T47D (cell line): ENCODE measurements at places on chromosomes 6 and 20.

DNA sequence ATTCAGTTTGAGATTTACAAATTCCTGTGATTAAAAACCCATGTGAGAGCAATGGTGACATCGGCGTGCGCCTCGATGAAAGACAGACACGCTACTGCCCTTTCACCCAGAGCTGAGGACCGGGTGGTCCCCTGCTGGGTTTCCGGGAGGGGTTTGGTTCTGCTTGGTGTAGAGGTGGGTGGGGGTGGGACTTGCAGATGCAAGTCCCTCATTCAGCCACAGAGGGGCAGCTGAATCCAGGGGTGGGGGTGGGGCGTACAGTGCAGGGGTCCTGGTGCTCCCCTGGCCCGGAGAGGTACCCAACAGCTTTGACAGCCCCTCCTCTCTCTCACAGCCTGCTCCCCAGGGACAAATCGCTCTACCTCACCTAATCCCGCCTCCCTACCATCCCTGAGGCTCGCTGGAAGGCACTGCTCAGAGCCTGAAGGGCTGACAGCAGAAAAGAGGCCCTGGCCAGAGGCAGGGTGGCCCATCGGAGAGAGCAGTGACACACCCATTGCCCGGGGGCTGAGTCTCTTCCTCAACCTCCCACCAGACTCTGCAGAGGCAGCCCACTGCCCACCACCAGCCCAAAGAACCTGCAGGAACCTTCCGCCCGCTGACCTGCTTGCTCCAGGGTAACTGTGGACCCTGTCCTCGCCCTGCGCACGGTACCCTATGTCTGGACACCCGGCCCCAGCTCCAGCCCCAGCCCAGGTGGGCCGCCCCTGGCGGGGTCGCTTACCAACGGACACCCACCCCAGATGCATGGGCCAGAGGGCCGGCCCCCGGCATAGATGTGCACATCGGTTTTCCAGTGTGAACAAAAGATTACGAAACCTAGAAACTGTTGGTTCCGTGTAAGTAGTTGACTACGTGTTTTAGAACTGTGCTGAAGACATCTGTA, 118.4 kb downstream of the JPH2 start:
- DNase-seq: no peak

- no peak for DNase-seq
These were observed 231.2 kb upstream of the FKBP1C start for GRCh38 chr6:62980093-62980492.

- DNase-seq: no peak
These were observed 212.3 kb downstream of the ERMARD start for GRCh38 chr6:169963581-169964297.

DNA sequence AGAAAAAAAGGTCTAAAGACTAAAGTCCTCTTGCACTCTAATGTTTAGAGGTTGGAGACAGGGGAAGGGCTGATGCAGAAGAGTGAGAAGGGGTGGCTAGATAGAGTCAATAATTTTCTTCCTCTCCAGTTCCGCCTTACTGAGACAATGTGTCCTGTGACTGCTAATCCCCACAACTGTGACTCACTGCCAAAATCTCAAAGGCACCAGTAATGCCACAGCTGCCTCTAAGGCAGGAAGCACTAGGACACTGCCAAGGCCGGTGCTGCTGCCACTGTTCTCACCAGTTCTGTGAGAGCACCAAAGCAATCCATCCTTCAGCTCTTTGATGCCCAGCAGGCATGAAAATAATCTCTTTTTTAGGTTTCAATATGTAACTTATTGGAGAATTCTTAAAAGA, 701.9 kb upstream of the MAP3K7 start:
- no peak for DNase-seq

DNA sequence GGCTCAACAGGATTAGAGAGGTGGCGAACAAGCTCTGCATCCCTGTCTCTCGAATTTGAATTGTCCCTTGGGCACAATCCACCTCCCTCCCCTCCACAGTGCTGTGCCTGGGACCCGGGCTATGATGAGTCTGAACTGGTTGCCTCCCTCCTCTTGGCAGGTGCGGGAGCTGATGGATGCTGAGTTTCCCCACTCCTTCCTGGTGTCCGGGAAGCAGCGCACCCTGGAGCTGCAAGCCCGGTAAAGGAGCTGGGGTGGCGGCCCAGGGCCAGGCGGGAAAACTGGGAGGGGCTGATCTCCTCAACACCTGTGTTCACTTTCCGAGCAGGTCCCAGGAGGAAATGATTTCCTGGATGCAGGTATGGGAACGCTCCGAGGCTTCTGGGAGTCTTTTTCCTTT, 14.9 kb downstream of the FGD2 start:
- peak; percentile 47 for DNase-seq

DNA sequence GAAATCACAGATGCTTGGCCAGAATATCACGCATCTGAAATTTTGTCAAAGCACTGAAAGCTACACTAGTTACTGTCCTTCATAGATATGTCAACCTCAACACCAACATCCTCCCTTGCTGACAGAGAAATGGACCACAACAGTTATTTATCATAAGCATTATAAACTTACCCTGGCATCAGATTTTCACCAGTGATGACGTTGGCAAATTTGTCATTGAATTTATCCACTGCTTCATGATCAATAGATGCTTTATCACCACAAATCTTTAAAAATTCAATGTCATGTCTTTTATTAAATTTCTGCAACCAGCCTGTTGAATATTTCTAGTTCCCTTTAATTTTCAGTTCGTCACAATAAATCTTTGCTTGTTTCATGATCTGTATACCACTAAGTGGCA, 205.7 kb downstream of the GJA1 start:
- no peak for DNase-seq

DNA sequence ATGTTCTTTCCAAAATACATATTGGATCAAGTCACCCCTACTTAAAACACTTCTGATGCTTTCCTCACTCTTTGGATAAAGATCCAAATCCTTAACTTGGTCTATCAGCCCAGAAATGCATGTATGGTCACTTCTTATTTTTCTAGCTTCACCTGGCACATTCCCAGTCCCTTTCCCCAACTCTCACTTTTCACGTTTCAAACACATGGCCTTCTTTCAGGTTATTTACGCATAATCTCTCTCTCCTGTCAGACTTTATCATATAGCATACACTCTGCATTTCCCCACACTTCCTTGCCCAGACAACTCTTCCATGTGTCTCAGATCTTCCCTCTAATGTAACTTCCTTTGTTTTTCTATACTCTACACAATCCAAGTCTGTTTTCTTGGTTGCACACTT, 12.8 kb downstream of the PHIP start:
- DNase-seq: no peak

DNA sequence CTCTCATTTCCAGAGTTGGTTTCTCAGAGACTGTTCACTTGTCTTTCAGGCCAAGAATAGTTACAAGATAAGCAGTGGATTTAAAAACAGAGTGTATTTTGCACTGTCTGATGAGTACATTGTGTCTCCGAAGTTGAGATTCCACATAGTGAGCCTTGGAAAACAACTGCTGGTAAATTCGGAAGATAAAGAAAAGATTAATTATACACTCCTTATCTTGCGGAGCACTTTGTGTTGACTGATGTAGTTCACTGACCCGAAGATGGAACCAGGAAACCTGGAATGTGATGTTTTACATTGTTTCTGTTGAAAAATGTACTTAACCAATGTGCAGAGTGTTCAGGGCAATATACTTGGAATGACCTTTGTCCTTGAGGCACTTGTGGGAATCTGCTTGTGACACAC, 51.0 kb downstream of the ANKS1A start:
- DNase-seq: no peak

- no peak for DNase-seq
These were observed 21.7 kb upstream of the TAGAP start for GRCh38 chr6:159066483-159066882.

GRCh38 chr20:61133611-61134010, 118.5 kb upstream of the CDH4 start:
- no peak for DNase-seq

DNA sequence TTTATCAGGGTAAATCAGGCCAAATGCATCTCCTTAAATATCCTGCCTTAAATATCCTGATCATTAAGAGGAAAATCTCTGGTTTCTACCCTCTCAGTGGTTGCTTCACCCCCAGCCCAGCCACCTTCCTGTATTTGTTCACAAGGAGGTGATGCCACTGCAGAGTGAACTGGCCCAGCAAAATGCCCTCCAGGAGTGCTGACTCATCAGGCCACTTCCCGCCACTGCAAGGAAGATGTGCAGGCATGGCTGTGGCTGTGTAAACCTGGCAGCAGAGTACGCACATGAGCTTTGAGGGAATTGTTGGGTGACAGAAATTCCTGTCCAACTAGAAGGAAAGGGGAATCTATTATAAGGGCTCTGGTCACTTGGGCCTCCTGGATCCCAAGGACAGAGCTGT, 13.8 kb downstream of the NQO2 start:
- DNase-seq: no peak

- no peak for DNase-seq
These were observed 112.7 kb downstream of the ZNF217 start for GRCh38 chr20:53480913-53481312.

- DNase-seq: no peak
These were observed 16.5 kb upstream of the TINAG start for GRCh38 chr6:54291738-54292137.

DNA sequence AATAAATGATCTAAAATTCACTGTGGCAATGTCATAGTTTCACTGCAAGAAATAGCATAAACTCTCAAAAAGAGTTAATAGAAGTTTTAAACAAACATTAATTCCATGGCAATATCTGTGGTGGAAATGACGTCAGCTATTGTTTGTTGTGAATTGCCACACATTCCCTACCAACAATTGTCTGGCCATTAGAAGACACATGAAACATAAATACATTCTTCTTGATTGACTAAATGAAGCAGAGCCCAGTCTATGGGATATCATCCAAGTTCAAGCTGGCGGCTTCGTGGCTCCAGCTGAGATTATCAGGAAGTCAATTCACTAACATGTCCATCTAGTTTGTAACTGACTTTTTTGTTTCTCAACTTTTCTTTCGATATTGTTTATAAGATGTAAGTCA, 369.0 kb downstream of the ARHGAP18 start:
- no peak for DNase-seq

DNA sequence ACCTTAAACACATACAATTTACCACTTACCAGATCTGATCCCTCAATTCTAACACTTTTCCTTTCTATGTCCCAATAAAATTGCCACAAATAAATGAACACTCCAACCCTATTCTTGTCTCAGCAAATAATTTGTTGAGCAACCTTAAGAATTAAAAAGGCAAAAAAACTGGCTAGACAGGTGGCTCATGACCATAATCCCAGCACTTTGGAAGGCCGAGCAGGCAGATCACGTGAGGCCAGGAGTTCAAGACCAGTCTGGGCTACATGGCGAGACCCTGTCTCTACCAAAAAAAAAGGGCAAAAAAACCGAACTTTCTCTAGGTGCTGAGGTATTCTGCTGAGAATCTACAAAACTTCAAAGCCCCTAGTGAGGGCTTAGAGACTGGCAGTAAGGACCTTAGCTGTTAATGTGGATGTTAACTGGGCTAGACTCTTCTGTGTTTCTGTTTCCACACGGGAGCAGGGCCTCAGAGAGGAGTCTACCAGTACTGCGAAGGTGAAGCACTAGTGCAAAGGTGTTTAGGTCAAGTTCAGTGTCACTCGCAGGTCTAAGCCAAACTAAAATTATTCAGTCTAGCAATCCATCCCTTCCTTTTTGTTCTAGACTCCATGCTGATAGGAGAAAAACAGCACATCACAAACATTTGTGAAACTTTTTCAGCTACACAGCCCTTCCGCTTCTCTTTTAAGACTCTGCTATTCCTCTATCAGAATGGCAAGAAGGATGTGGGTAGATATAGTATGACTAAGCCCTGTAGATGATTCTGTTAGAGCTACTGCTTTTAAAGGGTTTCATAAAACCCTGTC, 2.6 kb downstream of the FASTKD5 start:
- no peak for DNase-seq

DNA sequence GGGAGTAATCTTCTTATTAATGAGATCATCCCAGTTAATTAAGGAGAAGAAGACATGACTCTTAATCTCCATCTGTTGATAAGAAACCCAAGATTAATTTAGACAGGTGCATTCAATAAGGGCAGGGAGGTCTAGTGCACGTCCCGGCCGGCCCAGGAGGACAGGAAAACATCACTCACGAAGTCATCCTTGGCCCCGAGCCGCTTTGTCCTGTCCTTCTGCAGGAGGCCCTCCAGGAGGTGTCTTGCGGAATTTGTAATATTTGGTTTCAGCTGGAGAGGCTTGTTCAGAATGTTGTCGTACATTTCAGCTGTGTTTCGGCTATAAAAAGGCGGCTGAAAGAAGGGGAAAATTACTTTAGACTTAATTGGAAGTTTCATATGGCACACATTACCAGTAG, 118.4 kb upstream of the SLC2A12 start:
- DNase-seq: no peak

- DNase-seq: no peak
These were observed 5.6 kb downstream of the TNFAIP3 start for GRCh38 chr6:137872581-137873115.

DNA sequence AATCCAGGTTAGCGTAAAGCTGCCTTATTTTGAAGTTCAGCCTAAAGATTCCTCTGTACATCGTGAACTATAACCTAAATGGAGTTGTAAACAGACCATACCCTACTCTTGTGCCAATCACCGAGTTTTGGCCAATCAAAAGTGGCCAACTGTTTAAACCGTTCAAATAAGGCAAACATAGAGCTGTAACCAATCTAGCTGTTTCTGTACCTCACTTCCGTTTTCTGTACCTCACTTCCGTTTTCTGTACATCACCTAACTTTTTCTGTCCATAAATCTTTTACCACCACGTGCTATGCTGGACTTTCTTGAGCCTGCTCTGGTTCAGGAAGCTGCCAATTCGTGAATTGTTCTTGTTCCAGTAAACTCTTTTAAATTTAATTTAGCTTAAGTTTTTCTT, 39.7 kb downstream of the LBP start:
- DNase-seq: no peak

GRCh38 chr20:50285376-50286173, 94.9 kb downstream of the CEBPB start:
- DNase-seq: no peak

- DNase-seq: no peak
These were observed 179.5 kb downstream of the SYNDIG1 start for GRCh38 chr20:24648919-24649318.

GRCh38 chr20:22762576-22763256, 178.3 kb upstream of the FOXA2 start:
- no peak for DNase-seq

DNA sequence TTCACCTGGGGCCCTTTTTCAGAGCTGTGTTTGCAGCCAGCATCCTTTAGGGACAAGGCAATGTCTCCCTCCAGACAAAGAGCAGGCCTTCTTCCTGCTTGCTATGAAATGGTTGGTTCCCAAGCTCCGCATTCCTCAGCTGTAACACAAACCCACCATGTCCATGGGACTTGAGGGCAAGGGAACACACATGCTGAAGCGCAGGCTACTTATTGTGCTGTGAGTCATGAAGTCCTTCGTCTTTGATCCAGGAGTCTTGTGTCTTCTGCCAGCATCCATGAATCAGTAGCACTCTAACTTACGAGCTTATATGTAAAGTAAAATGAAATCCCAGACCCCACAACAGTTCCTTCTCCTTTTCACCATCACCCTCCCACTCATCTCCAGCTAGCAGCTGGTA, 59.0 kb downstream of the ANKRD60 start:
- no peak for DNase-seq

DNA sequence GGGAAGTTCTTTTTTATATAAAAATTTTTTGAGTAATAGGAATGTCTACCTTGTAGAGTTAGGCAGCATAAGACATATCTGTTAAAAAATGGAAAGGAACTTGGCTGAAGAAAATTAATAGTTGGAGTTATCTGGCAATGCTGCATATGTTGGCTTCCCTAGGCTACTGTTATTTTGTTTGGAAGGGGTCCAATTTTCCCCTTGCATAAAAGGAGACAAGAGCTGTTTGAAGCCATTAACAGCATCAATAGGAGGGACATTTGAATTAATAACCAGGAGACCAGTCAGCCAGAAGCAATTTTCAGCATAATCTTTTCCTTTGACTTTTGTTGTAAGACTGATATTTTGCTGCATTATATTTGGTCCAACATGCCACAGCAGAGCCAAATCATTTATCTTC, 80.9 kb upstream of the TAB2 start:
- DNase-seq: no peak
